A172 (cell line): ENCODE measurements at places on chromosomes 1 and 21.

DNA sequence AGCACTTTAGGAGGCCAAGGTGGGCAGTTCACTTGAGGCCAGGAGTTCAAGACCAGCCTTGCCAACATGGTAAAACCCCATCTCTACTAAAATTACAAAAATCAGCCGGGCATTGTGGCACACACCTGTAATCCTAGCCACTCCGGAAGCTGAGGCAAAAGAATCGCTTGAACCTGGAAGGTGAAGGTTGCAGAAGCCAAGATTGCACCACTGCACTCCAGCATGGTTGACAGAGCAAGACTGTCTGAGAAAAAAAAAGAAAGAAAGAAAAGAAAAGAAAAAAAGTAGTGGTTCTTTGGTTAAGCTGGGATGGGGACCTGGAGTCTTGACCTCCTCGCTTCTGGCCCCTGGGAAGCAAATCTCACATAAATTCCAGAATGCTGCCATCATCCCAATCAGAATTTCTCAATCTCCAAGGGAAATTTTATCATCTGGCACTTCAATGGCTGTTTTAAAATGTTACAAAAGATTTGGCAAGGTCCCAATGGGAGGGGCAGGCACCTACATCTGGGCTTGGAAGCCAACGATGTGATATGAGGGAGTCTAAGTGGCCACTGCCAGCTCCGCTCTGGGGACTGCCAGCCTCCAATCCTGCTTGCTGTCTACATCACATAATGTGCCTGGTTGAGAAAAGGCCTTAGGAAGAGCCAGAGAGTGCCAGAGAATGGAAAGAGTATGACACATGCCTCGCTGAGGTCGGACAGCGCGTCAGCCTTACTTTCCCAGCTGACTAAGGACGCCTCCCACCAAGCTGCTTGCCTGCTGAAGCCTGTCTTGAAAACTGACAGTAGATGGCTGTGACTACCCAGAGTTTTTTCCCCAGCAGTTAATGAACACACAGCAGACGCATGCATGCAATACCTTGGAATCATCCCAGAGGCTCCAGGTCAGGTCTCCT is 42.1 kb upstream of the SRP9 start:
- peak; percentile 98 for DNase-seq

GRCh38 chr1:96292141-96292540 is 429.4 kb upstream of the PTBP2 start:
- DNase-seq, result no peak

GRCh38 chr1:40977716-40978115 is 1.8 kb upstream of the CTPS1 start:
- peak; percentile 25 for DNase-seq

GRCh38 chr1:207328004-207328403 is 6.5 kb downstream of the CD55 start:
- DNase-seq, result peak; percentile 31

DNA sequence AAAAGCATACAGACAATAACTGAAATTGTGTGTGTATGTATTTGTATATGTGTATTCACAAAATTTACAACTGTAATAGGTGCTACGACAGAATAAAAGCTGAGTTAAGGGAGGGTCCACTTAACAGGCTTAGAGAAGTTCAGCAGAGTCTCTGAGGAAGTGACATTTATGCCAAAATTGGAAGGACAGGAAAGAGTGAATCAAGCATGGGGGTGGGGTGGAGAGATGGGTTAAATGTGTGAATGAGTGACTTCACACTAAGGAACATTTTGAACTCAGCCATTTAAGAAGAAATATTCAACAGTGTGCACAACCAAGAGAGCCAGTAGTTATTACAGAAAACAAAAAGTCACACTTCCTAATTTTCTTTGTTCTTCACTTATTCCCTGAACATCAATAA is 53.8 kb upstream of the RGS1 start:
- DNase-seq, result no peak

GRCh38 chr1:223725578-223725977 is 13.2 kb downstream of the CAPN2 start:
- no peak for DNase-seq

GRCh38 chr1:204417074-204417997 is 5.7 kb upstream of the PPP1R15B start:
- DNase-seq, result peak; percentile 95

- peak; percentile 82 for DNase-seq
Observed at GRCh38 chr1:234154320-234155251, 218.7 kb upstream of the COA6 start.

DNA sequence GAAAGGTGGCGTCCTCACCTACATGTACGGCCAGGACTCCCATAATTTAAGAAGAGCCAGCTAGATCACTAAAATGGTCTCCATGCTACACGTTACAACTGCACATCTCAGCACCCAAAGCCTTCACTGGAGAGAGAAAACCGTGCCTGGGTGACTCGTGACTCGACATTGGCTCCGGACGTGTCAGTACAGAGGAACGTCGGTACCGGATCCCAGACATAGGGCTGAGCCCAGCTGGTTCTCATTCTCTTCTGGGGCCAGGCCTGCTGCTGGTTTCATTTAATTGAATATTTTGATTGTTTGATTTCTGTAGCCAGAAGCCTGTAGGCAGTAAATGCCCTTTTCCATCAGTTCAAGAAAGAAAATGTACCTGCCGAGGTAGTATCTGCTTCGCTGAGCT is 93.1 kb downstream of the HHIPL2 start:
- DNase-seq, result no peak

- DNase-seq, result peak; percentile 44
Observed at GRCh38 chr1:97668945-97669344, 251.9 kb downstream of the DPYD start.

GRCh38 chr1:175173531-175173930 is 19.0 kb downstream of the KIAA0040 start:
- DNase-seq, result no peak

DNA sequence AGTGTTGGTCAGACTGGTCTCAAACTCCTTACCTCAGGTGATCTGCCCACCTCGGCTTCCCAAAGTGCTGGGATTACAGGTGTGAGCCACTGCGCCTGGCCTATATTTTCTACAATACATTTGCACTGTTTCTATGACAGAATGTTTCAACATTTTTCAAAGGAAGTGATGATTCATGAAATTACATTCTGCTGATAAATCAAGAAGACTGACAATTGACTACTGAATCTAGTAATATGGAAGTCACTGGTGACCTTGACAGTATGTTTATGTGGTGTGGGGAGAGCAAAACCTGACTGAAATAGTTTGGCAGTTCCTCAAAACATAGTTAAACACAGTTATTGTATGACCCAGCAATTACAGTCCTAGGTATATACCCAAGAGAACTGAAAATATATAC is 18.1 kb downstream of the LRIF1 start:
- DNase-seq, result no peak

- no peak for DNase-seq
Observed at GRCh38 chr1:43430831-43431230, 22.9 kb downstream of the HYI start.

DNA sequence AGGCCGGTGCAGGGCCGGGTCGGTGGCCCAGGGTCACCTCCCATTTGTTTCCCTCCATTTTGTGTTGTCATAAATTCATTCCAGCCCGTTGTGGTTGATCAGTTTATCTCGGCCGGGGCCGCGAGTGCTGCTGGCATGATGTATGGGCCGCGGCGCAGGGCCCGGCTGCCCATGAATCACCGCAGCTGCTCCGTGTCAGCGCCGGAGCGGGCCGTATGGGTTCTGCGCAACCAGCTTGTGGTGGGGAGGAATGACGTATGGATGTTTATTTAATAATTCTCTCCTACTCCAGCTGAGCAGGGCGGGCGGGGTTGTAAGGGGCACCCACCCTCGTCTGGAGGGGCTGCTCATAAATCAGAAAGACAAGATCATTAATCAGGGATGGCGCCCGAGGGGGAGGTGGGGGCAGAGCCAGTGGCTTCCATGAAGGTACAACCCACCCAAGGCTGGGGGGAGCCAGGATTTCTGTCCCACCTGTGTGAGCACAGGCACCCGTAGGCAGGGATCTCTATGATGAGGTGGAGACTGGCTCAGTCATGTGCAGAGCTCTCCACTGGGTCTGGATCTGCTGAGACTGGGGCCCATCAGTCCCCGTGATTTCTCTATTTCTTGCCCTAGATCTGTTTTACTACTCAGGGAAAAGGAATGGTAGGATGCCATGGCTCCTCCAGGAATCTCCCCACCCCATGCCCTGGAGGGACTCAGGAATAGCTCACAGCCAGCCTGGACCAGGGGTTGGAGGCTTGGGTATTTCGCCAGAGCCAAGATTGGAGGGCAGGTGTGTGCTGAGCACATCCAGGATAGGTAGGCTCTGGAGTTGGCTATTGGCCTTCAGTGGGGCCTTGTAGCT is 27.8 kb downstream of the TMEM53 start:
- peak; percentile 71 for DNase-seq

DNA sequence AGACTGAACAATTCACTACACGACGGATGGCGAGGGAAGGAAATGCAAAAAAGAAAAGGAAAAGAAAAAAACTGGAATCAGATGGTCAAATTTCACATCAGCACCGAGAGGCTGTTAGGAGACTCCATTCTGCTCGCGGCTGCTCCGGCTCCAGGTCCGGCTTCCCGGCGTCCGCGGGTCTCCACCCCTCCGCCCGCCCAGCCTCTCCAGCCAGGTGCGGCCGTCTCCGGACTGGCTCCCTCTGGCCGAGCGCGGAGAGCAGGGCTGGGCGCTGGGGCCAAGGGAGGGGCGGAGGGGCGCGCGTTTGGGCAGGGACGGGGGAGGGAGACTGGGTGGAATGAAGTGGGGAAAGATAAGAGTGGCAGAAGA is 332 bp downstream of the KCNJ6 start:
- DNase-seq, result no peak

DNA sequence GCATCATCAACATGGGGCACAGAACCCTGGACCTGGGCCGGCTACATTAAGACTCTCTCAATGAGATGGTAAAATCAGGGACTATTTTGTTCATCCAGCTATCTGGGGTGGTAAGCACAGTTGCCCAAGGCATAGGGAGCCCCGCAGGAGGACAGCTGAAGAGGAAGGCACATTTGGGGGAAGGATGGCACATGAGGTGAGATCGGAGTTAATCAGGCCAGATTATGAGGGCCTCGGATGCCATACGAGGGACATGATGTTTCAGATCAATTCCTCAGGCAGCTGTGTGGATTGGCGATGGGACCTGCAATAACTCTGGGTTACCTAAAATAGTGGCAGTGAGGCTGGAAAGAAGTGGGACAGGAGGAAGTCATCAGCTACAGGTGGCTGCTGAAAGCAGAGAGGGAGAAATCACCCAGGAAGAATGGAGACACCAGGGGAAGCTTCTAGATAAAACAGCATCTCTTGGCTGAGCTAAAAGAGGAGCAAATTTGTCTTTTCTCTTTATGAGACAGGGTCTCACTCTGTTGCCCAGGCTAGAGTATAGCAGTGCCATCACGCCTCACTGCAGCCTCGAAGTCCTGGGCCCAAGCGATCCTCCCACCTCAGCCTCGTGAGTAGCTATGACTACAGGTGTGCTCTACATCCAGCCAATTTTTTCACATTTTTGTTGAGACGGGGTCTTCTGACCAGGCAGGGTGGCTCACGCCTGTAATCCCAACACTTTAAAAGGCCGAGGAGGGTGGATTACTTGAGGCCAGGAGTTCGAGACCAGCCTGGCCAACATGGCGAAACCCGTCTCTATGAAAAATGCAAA is 21.1 kb downstream of the TOMM20 start:
- DNase-seq, result no peak

DNA sequence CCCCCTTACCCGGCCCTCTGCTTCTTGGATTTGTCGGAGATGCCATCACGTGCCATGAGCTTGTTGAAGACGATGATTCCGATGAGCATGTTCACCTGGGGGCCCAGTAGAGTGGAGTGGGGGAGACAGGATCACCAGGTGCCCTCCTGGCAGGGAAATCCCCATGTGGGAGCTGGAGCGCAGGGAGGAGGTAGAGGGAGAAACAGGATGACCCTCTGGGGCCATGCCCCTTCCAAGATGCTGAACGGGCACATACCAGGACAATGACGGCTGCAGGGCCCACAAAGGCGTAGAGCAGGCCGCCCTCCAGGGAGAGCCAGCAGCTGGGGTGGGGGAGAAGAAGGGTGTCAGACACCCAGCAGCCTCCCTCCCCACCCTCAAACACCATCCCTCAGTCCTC is 28.6 kb downstream of the ADGRB2 start:
- no peak for DNase-seq

- DNase-seq, result no peak
Observed at GRCh38 chr1:220692436-220693228, 2.5 kb downstream of the C1orf115 start.

GRCh38 chr1:201508809-201509208 is 1.9 kb upstream of the CSRP1 start:
- DNase-seq, result peak; percentile 64

DNA sequence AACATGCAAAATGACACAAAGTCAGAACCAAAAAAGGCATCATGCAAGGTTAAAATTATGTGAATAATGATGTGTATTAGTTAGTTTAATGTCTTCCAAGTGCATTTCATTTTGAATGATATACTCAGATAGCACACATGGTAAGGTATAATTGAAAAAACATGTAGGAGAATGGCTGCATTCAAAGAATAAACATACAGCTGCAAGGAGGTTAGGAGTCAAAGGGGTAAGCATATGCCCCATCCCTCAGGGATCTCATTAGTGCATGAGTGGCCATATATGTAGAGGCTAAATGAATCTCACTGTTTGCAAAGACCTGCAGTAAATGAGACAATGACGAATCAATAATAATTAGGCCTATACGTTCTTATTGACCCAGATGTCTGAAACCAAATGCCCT is 179.7 kb upstream of the HOOK1 start:
- no peak for DNase-seq

DNA sequence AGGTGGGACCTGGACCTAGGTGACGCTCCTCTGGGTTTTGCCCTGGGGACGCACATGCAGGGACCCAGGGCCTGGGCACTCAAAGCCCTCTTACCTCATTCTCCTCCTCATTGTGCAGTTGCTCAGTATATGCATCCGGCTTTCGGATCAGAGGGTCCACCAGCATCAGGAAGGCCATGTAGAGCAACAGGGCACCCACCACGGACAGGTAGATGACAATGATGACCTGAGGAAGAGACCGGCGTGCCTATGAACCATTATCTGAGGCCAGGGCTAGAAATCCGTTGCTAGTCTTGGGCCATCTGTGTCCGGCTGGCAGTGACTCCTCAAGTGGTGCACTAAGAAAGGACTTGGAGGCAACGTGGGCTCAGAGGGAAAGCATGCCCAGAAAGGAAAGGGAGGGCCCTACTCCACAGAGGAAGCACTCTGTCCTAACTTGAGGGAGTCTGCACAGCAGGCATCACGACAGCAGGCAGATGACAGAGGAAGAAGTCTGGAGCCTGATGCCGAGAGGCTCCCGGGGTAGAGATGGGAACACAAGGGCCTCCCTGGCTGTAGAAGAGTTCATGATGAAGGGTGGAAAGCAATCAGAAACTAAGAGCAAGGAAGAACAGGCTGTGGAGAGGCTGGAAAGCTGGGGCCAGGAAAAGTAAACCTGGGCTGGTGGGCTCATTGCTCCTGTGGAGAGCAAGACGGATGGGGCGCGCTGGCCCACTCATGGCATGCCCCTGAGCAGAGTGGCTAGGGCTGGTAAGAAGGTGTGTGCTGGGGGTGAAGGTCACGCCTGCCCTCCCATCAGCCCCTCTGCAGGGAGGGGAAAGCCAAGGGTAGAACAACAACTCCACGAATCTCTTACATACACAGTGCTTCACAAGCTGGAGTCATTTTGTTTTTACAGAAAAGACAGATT is 10.3 kb downstream of the TMEM9 start:
- no peak for DNase-seq
